GM03348 (cell line): ENCODE measurements at places on chromosomes 5 and 9.

- peak; percentile 65 for DNase-seq
Measured at GRCh38 chr5:78889369-78890140, 95.6 kb downstream of the ARSB start.

DNA sequence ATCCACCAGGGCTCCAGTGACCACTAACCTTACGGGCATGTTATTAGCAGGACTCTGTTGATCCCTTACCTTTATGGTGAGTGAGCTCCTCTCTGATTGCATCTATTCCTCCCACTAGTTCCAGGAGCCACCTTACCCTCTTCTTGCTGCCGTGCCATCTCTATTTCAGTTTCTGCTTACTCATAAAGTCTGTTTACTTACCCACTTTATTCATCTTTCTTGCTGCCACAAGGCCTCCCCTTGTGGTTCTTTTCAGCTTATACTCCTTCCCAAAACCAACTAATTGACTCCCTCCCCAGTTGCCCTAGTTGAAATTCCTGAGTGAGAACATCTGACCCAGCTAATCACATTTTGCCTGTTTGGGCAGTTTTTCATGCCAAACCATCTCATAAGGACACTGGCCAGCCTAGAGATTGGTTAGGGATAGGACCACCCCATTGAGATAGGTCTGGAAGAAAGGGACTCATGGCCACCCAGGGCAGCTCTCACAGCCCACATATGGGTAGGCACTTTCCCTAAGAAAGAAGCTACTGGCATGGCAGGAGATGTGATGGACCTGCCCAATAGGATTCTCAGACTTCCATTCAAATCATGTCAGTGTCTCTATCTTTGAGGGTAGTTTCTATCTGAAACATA is 412.7 kb downstream of the EFNA5 start:
- no peak for DNase-seq

GRCh38 chr9:117677572-117677971 is 26.6 kb upstream of the TLR4 start:
- DNase-seq, result no peak

DNA sequence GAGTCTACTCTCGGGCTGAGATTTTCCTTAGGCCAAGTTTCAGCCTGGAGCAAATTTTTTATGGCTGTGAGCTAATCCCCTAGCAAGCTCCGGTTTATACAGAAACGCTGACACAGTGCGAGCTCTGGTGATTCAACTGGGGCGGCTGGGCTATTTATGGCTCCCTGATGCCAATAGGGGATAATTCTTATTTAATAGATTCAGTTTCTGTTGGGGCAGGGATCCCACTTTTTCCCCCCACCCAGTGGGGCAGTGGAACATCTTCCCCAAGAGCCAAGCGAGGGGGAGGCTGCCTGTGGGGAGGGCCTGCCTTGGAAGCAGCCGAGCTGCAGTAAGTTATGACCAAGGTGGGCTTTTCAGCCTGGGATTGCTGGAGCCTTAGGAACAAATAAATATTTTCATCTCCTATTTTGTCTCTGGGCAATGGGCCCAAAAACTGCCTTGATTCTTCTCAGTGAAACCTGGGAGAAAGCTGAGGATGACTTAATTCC is 129.1 kb downstream of the MACROH2A1 start:
- peak; percentile 85 for DNase-seq

DNA sequence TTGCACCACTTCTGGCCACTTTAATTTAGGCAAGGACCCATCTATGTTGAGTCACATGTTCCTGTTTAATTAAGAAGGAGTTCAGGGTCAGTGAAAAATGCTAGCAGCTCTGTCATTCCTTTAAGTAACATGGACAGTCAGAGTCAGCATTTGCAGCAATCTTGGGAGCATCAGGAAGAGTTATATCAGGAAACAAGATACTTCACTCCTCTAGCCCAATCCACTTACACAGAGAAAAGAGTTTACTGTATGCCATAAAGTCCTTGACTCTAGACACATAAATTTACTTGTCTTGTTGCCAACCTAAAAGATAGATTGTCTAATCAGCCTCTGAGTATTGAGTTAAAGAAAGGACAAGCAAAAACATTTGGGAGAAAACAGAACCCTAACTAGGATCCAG is 266.7 kb downstream of the PJA2 start:
- DNase-seq, result no peak

GRCh38 chr5:142984525-142984924 is 214.3 kb downstream of the ARHGAP26 start:
- no peak for DNase-seq

GRCh38 chr9:30116673-30117217 is 2267.7 kb upstream of the ACO1 start:
- DNase-seq, result no peak

GRCh38 chr5:147685993-147686392 is 96.5 kb downstream of the JAKMIP2 start:
- DNase-seq, result no peak

- DNase-seq, result peak; percentile 63
Measured at GRCh38 chr9:72315510-72316311, 49.3 kb downstream of the ZFAND5 start.

DNA sequence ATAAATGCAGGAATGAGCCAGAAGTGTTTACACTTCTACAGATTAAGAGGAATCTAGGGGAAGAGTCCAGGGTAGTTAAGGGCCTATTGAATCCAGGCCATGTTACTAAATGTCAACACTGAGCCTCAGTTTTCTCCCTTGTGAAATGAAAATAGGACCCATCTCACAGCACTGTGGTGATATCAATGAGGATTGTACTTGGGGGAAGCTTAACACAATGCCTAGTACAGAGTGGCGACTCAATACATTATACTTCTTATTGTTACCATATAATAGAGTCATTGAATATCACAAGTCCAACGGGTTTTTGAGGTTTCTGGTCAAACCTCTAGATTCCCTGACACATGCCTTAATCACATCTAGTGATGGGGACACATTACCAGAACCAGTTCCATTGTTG is 4.6 kb downstream of the TRUB2 start:
- DNase-seq, result no peak

DNA sequence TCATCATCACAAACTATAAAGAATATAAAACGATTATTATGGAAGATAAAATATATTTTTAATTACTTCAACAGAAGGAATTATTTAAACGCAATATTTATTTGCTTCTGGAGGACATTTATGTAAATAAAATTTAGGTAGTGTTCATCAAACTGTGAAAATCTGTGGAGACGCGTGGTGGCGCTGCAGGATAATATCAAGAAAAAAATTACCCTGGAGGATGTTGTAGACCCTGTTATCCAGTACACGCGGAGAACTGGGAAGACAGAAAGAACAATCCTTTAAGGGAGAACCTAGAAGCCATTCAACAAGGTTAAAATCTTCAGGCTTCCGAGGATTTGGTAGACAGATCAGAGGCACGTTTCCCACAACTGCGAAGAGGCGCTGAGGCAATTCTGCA is at the start of gene PCDHB12:
Gene PCDHB12, plus strand, starts transcription at position 242 of the 400 bp plus-strand sequence. CDS start 189 bp downstream, outside the sequence.
- DNase-seq, result peak; percentile 33

DNA sequence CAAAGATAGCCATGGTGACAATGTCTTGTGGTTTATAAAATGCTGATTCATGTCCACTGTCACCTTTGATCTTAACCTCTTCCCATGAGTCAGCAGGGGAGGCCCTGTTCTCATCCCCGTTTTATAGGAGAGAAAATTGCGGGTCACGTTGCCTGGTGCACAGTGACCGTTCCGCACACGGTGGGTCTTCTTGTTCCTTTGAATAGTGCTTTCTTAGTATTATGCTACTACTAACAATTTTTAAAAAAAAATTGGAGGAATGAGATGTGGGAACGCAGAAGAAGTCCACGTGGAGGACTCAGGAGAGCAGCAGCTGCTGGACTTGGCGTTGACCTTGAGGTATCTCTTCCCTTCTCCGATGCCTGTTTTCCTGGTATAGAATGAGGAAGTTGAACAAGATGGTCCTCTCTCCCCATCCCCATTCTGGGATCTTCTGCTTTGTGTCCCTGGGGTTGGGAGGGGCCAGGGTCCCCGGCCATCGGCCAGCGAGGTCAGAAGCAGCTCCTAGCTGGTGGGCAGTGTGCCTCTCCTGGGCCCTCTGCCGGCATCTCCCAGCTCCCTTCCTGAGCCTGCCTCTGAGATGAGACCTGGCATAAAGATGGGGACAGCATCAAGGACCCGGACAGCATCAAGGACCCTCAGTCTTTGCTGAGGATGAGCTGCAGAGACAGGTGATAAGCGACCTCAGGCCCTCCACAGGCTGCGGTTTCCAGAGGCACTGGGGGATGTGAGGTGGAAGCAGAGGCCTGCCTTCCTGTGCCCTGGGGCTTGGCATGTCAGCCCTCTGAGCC is 143.9 kb downstream of the C9orf50 start:
- DNase-seq, result no peak

GRCh38 chr9:131543141-131543540 is 2.2 kb upstream of the PRRT1B start:
- DNase-seq, result no peak

- no peak for DNase-seq
Measured at GRCh38 chr5:23727271-23727670, 219.9 kb downstream of the PRDM9 start.

DNA sequence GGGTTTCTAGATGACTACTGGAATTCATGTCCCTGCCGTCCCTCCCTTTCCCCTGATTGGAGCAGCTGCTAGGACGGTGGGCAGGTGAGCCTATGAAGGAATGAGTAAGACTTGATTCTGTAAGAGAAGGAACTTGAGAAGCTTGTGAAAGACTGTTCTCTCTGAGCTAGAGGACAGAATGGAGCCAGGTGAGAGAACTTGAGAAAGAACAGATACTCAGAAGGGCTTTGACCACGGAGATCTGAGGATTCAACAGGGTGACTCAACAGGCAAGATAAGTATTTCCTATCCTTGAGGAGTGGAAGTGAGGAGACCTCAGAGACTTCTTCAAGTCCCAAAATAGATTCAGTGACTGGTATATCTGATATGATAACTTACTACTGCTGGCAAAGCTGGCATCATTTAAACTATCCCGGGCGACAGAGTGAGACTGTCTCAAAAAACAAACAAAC is 41.9 kb downstream of the HSDL2 start:
- no peak for DNase-seq

- peak; percentile 5 for DNase-seq
Measured at GRCh38 chr5:76084496-76085242, 1.5 kb downstream of the SV2C start.

DNA sequence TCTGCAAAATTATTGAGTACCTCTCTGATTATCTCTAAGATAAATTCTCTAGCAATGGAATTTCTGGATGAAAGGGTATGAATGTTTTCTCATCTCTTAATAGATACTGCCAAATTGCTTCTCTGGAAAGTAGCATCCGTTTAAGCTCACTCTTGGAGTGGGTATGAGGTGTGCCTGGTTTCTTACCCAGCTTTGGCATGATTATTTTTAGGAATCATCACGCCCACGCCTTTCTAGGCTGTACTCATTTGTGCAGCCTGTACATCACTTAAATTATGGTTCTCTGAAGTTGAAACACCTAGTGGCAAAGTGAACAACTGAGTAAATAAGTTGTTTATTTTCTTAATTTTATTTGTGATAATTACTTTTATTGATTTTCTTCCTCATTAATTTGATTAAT is 156.5 kb upstream of the IL12B start:
- no peak for DNase-seq

DNA sequence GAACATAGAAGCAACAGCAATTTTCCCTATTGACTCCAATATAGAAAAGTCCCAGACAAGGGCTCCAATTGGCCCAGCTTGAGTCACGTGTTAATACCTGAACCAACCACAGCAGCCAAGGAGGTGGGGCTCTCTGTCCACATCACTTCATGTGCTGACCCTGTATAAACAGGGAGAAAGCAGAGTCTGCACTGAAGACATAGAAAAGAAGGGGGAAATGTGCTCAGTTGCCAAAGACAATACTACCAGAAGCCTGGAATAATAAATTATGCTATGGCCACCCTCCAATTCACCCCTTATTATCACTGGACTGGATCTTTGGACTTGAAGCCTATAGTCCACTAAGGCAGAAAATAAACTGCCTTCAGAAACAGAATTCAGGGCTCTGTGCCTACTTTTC is 275.4 kb downstream of the EPB41L4A start:
- DNase-seq, result no peak

DNA sequence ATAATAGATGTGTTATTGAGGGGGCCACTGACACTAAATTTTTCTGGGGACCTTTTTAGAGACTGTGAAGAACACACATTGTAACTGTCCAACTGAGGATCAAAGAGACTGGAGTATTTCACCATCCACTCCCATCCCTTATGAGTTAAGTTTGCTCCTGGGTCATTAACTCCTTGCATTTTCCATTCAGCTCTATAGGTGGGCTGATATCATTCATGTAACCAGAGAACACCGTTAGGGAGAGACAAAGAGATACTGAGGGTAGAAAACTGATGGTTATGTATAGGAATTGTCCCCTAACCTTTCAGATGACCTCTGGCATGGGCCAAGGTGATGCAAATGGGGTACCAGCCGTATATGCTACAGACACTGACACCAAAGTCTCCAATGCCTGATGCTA is 142.4 kb upstream of the TLR4 start:
- no peak for DNase-seq

DNA sequence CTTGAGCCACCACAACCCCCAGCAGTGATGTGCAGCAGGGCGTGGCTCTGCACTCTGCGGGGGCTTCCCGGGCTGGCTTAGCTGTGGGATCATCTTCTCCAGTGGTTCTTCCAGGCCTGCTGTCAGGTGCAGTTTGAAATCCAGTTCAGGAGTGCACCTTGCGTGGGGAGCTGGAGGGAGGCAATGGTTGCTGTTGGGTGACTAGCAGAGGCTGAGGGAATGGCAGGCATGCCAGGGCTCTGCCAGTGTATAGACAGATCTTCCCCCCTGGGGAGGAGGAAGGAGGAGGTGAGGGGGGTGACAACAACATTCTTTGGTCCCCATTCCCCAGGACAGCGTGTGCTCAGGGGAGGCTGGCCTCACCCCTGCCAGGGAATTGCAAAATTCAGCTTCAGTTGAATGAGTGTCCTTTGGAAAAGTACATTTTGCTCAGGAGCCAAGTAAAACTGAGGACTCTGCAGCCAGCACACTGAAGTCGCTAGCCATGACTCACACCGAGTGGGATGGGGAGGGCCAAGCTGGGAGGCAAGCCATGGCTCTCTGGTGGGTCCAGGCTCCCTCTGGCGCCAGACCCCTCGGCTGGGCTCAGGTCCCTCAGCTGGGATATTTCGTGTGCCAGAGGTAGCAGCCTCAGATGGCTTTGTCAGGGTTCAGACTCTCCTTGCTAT is 35.0 kb downstream of the ERGIC1 start:
- DNase-seq, result peak; percentile 87

- no peak for DNase-seq
Measured at GRCh38 chr9:109599131-109599530, 101.0 kb upstream of the PTPN3 start.

DNA sequence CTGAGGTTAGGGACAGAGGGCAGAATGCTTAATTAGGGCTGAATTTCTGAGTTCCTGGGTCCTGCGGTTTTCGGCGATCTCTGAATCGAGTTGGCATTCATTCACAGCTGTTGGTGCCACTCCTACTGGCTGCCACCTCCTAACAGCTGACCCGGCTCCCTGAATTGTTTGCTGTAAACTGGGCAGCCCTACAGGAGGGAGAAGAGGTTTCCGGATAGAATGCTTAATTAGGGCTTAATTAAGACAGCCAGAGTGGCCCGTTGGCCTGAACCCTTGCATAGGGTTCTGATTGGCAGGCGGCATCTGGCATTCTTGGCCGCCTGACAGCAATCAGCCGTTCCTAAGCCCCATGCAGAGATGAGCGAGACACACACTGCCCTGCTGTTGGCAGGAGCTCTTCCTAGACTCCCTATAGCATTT is 25.7 kb downstream of the FRMPD1 start:
- no peak for DNase-seq
